ENCODE measurements at places on chromosomes 13 and 19.

GRCh38 chr19:57212109-57212508, 18.7 kb upstream of the AURKC start:
- DNase-seq, result no peak

GRCh38 chr13:53732664-53733063, 704.1 kb downstream of the OLFM4 start:
- no peak for DNase-seq

GRCh38 chr13:91529739-91530482, 131.5 kb downstream of the GPC5 start:
- DNase-seq, result no peak

DNA sequence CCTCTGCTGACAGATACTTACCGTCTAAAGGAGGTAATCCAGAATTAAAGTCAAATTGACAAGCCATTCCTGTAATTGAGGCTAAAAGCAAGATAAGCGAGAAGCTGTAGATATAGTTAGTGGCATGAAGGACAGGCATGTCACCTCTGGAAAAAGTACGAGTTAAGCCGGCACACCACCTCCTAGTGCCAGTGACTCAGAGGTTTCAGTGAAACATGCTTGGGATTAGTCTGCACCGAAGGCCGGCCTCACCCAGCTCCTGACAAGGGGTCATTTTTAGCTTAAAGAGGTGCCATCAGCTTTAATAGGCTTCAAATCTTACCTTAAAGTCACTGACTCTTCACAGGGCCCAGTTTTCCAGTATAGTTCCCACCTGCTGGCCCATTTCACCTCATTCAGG, 838.0 kb downstream of the UQCRFS1 start:
- no peak for DNase-seq

Data from stimulated activated CD4-positive, alpha-beta T cell treated with anti-CD3 and anti-CD28 coated beads, Interleukin-4, amount 100 ng/mL, for 4 hours (primary cell).